IMR-90 (cell line): ENCODE measurements at places on chromosomes 2 and 18. TPM values are rescaled to one million over a fixed set of nuclear protein-coding genes. Genes with fewer than 3 reads are reported as not detected.
A peak's percentile ranks its signal among the peaks of the same experiment; 100 is the strongest.

Gene RBFA
- 21.0 and 25.0 TPM in 2 replicates for total RNA-seq

DNA sequence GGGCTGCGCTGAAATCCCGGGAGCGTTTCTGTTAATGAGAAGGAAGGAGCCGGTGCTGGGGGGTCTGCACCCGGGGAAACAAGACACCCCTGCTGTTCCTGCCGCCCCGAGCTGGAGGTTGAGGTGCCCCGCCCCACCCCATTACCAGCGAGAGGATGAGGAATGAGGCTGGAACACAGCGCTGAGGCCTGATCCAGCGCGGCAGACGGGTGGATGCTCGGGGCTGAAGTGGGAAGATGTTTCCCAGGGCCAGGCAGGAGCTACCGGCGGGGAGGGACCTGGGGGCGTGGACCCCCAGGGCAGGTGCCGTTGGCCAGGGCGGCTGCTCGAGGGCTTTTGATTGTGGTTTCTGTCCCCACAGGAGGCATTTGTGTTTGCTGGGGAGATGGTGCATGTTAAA lies 134.3 kb upstream of the CTDP1 start:
- DNase-seq = no peak

Gene DUSP19
- total RNA-seq = 1.4 and 2.5 TPM in 2 replicates

Gene RGPD4
- total RNA-seq = not detected in 2 replicates

DNA sequence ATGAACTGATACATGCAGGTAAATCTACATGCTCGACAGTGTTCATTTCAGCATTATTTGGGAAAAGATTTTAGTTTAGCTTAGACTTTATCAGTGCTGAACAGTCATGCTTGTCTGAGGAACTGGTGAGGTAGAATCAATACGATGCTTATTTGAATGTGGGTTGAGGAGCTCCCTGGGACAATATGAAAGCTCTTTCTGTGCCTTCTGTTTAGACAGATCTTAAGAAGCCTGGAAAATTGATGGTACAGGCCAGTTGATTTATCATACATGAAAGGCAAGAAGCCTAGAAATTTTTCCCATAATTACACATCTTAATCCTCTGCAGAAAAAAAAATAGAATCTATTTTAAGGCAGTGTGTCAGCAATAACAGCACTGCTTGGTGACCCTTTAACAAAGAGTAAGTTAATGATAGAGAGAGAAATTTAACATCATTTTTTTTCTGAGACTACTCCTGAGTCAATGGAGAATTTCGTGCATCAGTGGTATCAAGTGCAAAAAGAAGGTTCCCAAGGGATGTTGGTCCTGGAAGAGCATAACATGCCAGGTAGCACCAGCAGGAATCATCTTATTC lies 252.2 kb upstream of the CDH20 start:
- DNase-seq = no peak

DNA sequence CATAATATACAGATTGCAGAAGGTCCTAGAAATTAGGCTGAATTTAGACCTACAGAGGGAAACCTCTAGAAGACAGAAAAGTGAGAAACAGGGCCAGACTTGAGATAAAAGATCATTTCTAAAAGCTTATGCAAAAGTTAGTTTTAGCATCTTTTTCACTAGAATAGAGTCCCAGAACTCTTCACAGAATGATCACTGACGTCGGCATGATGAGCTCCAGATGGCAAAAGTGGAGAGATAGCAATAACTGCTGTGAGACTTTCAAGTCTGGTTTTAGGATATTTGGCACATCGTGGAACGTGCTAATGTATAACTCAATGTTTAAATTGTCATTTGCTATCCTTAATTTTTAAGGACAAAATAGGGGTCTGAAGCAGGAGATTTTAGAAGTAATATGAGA lies 1050.7 kb upstream of the CELF4 start:
- DNase-seq = no peak

- peak; percentile 54 for DNase-seq
Measured at GRCh38 chr2:170235860-170236679, 58.1 kb downstream of the MYO3B start.

DNA sequence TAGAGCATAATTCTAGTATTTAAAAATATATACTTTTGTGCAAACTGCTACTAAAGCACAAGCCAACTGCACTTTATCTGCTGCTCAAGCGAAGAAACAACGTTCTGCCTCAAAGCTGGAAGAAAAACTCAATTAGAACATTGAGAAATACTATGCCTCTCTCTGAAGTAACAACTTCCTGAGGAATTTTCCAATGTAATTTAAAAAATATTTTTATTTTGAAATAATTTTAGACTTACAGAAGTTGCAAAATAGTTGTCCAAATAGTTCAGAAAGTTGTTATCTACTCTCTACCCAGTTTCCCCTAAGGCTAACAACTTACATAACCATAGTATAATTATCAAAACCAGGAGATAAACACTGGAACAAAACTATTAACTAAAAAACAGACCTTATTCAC lies 12.3 kb upstream of the POLI start:
- DNase-seq = no peak

DNA sequence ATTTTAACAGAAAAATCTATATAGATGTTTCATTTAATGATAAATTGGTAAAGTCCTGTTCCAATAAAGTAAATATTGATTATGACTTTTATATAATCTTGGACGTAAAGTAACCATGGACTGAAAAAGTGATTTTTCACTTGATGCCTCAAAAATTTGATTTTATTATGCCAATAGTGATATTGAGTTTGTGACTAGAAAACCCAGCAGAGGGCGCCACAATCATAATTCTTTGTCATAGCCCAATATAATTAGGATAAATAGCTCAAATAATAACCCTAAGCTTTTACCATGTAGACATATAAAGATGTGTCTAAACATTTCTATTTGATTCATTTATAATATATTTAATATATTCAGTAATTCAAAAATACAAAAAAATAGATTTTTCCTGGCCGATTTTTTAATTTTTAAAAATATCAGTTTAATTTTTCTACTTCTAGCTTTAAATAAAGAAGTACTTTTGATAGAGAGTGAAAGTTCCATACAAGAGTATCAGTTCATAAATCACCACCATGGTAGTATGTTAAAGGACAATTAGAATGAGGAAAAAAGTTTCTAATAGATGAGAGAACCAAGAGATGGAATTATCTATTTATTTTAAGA lies 30.7 kb downstream of the CAMKMT start:
- peak; percentile 21 for DNase-seq

DNA sequence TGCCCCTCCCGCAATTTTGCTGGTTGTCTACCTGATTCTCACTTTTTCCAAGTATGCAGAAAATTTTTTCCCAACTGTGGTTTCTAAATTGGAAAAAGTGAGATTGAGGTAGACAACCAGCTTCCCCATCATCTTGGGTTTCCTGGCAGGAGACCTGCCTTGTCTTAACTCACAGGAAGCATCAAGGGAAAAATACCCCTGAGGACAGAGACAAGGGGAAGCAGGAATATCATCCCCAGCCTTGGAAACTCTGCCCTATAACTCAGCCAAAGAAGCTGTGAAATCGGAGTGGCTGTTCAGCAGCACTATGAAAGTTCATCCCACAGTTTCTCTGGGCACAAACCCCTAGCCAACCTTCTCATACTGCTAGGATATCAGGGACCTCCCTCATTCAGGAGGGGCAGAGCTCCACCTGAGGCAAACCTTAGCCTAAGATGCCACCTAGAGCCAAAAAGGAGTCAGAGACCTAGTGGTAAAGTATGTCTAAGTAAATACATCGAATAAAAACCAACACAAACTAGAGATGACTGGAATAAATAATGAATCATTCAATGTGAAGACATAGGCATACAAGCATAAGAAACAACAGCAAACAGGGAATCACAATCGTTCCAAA lies 68.2 kb downstream of the ZSWIM2 start:
- DNase-seq = peak; percentile 19

DNA sequence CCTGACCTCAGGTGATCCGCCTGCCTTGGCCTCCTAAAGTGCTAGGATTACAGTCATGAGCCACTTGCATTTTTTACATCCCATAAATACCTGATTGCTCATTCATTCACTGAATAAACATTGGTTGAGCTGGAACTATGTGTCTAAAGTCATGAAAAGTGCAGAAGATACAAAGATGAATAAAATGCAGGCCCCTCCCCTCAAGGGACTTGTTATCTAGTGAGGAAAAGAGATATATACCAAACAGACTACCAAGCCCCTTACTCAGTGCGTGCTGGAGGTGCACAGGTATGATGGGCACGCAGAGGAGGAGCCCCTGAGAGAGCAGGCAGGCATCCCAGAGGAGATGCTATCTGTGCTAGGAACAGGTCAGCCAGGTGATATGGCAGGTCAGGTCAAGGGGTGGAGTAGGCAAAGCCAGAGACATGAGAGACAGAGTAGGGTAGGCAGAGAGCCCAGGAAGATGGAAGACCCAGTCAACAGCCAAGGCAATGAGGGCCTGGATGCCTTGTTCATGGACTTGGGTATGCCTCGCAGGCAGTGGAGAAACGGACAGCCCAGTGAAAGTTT lies 7.7 kb downstream of the FHL2 start:
- peak; percentile 84 for DNase-seq

DNA sequence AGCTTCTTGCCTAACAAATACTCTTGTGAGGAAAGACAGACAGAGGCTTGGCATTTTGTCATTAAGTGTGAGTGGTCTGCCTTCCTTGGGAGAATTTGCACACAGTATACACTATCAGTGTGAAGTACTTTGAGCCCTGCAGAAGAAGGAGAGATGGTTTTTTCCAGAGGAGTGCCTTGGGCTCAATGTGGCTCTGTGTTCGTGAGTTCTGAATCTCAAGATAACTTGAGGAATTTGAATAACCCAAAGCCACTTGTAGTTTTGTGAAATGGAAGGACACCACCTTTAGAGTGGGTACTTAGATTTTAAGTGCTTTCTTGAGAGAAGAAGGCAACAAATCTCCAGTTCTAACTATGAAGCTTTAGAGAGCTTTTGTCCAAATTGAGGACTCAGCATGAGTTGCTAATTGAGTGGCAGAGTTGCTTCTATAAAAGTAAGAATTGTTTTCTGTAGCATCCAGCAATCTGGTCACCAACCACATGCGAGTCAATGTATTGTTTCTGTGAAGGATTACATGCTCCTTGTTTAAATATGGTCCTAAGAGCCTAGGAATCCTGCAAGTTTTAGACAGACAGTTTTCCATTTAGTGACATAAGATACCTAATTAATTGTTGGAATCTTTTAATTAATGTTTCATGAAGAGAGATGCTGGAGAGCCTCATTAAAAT lies 68.3 kb downstream of the BABAM2 start:
- DNase-seq = peak; percentile 23

DNA sequence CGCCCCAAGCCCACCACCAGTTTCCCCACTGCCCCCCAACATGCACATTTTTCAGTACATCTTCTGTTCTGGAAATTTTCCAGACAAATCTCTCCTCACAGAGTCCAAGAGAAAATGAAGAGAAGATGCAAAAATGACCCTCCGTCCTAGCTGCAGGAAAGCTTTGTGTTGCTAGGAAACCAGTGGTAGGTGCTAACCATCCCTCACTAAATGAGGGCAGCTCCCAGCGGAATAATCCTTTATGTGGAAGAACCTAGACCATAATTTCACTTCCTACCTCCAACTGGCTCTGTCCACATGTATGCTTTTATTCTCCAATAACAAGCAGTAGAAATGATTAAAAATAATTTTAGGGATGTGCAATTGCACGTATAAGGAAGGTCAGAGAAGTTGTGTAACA lies 311.9 kb upstream of the EPHA4 start:
- DNase-seq = no peak

- DNase-seq = peak; percentile 7
Measured at GRCh38 chr18:43277164-43277600, at the start of gene SYT4. Gene SYT4 (minus strand): TSS chr18:43277490. CDS start chr18:43277281, 209 bp downstream.

GRCh38 chr18:76699923-76700322 lies 122.4 kb upstream of the ZNF236 start:
- DNase-seq = no peak

- DNase-seq = no peak
Measured at GRCh38 chr2:152467677-152468410, 132.9 kb downstream of the FMNL2 start.

DNA sequence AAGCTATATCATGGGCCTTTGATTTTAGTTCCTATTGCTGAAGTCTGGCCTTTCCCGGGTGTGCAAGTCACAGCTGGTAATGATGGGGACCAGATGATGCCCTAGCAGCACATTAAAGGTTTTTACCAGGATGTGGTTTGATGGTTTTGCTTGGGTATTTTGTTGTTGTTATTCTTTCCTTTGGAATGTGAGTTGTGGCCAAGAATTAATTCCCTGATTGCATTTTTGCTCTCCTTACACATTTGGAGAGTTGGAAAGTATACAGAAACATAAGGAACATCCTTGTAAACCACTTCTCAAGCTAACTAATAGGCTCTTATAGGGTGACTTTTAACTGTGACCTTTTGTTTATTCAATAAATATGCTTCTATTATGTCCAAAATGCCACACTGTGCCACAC lies 154.1 kb upstream of the MMADHC start:
- DNase-seq = peak; percentile 87

- peak; percentile 99 for DNase-seq
Measured at GRCh38 chr2:220228310-220229006, 601.0 kb downstream of the SLC4A3 start.

- DNase-seq = peak; percentile 11
Measured at GRCh38 chr2:189557373-189557772, 23.2 kb downstream of the SLC40A1 start.

- DNase-seq = no peak
Measured at GRCh38 chr18:59467497-59467896, 108.4 kb upstream of the LMAN1 start.

DNA sequence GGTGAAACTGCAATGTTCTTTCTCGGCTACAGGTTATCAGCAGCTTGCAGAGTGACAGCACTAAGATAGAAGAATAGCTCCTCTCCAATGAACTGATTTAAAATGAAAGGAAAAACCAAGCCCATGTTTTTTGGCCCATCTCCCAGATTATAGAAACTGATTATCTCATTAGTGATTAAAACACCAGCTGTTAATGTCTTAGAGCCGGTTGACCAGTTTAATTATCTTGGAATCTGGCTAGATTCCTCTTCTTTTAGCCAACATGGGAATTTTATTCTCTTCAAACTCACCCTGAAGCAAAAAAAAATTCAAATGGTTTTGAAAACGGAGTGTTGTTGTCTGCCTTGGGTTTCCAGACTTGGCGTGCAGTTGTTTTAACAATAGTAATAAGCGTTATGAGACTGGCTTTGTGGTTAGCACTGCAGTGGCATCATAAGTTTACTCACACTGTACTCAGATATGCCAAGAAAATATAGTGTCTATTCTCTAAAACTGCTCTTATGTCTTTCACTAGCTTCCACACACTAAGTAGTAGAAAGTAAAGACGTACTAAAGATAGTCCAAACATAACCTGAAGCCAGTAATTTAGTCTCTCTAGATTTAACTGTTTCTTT lies 665.3 kb downstream of the STK39 start:
- peak; percentile 16 for DNase-seq

- no peak for DNase-seq
Measured at GRCh38 chr2:131635611-131636010, 107.9 kb downstream of the CCDC74A start.

- DNase-seq = peak; percentile 34
Measured at GRCh38 chr2:168573128-168573903, 117.2 kb downstream of the CERS6 start.

- DNase-seq = no peak
Measured at GRCh38 chr2:118669654-118670053, 177.8 kb downstream of the EN1 start.

Gene CNRIP1
- 23.3 and 25.6 TPM in 2 replicates for total RNA-seq

GRCh38 chr2:16223161-16223840 lies 283.0 kb downstream of the MYCN start:
- no peak for DNase-seq
